ENCODE measurements at places on chromosomes 6 and 20. TPM values are rescaled to one million over a fixed set of nuclear protein-coding genes. Genes with fewer than 3 reads are reported as not detected.

The CCM2L gene
- 1.9 TPM for total RNA-seq

DNA sequence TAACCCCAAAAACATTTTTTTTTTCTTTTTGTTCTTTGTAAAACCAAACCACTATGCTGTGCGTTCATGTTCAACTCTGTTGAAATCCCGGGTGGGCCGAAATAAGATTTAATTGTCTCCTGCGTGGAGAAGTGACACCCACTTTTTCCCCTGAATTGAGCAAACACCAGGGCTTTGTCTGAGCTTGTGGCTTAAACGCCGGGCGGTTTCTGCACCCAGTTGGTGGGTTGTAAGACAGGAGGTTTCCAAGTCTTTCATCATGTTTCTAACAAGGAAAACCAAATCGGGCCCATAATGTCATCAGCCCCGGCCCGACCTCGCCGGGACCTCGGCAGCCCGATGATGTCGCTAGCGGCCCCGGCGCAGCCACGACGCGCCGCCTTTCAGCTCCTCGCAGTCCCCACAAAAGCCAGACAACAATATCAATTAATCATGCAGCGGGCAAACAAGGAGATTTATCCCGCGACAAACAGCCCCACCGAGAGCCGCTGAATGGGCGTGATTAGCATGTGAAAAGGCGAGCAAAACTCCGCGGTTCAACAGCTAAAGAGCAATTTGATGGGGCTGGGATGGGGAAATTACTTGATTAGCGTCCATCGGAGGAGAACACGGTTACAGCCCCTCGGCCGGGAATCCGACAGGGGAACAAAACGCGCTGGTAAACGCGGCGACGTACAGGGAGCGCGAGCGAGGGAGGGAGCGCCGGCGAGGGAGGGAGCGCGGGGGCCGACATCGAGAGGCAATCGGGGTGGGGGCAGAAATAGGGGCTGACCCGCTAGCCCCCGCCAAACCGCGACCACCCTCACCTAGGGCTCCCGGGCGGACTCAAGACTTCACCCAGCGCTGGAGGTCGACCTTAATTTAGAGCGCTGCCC, 5.3 kb downstream of the LINC00237 start:
- DNase-seq: no peak

- DNase-seq: no peak
Observed at GRCh38 chr6:125816828-125817280, 26.1 kb downstream of the NCOA7 start.

- DNase-seq: no peak
Observed at GRCh38 chr20:52565614-52566013, 374.0 kb upstream of the ZFP64 start.

DNA sequence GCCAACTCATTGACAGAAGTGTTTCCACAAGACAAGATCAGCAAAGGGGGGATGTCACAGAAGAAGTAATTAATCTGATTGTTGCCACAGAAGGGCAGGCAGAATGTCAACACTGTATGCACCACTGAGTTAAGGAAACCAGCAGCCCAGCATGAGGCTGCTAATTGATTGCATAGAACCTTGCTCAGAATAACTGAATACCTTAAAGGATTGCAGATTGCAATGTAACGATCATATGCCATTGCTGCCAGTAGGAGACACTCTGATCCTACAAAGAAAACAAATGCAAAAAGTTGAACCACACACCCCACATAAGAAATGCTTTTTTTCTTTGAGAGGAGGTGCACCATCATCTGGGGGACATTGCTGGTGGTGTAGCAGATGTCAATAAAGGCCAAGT, 13.1 kb downstream of the OR5V1 start:
- DNase-seq: no peak

DNA sequence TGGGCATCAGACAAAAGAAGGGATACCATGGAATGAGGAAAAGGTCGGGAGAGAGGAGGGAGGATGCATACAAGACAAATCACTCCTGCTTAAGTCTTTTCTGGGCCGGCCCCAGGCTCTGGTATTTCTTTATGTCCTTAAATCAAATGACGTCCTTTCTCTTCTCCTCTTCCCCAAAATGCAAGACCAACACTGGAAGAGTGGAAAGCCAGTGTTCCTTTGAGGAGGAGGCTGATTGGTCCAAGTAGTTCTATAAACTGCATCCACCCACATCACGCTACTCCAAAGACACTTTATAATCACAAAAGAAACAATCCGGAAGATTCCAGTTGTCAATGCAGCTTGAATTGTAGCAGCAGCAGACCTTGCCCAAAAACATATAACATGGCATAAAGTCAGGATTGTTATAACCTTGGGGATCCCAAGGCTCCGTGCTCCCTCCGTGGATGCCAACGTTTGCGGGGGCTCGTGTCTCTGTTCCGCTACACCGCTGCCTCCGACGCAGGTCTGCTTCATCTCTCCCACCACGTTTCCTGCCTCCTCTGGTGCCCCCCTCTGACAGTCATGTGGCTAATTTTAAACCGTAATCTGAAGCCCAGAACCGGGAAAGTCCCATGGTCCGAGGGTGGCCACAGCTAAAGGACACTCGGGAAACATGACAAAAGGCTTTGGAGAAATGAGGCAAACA, 47.1 kb downstream of the MCUR1 start:
- no peak for DNase-seq

- no peak for DNase-seq
Observed at GRCh38 chr20:35541118-35541782, 628 bp upstream of the ERGIC3 start.

GRCh38 chr6:124203101-124203811, 399.6 kb downstream of the NKAIN2 start:
- DNase-seq: no peak

Measured in esophagus squamous epithelium (tissue), 5 donors.